ENCODE measurements at places on chromosomes 5 and 9. TPM values are rescaled to one million over a fixed set of nuclear protein-coding genes. Genes with fewer than 3 reads are reported as not detected.

The SARDH gene
- total RNA-seq = not detected

The IFNA7 gene
- not detected for total RNA-seq

The RARS1 gene
- total RNA-seq = 101 TPM

The CAVIN4 gene
- 0.53 TPM for total RNA-seq

The BRIX1 gene
- 61.7 TPM for total RNA-seq
